ENCODE measurements at places on chromosomes 5 and 9.
A peak's percentile ranks its signal among the peaks of the same experiment; 100 is the strongest.

GRCh38 chr9:115209601-115210306, 91.8 kb upstream of the TNC start:
- DNase-seq, result no peak

GRCh38 chr5:98917433-98917832, 11.4 kb downstream of the CHD1 start:
- no peak for DNase-seq

DNA sequence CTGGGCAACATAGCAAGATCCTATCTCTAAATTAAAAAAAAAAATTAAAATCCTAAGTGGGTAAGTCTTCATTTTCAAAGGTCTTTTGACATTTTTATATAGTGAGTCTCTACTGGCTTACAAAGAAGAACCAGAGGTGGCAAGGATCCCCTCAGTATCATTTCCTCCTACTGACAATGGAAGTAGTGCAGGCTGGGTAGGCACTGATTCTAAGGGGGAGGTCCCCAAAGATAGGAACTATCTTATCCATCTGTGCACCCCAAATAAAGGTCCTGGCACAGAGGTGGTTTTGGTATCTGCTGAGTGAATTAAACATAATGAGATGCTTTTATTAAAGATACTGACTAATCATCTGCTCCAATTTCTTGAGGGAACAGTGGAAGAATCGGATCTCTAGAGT, 4.2 kb downstream of the FAM193B start:
- no peak for DNase-seq

DNA sequence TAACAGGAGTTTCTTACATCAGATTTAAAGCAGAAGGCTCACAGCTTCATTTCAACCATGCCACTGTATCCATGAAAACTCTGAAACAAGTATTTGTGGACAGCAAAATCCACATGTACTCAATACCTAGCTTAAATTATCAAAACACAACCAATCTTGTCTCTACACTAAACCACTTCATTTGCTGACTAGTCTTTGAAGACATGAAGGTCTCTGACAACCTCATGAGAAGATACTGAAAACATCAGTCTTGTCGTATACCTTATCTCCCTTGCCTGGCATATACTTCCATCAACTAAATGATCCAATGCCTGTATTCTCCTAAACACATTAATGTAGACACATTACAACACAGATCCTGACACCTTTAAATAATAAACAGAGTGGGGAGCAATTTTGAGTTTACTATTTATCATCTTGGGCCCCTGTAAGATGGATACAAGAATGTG, 2.9 kb downstream of the RPS23 start:
- peak; percentile 10 for DNase-seq

- DNase-seq, result no peak
These were observed 148.3 kb upstream of the RUSC2 start for GRCh38 chr9:35341585-35341984.

- no peak for DNase-seq
These were observed 64.4 kb upstream of the ANGPTL2 start for GRCh38 chr9:127186806-127187205.

DNA sequence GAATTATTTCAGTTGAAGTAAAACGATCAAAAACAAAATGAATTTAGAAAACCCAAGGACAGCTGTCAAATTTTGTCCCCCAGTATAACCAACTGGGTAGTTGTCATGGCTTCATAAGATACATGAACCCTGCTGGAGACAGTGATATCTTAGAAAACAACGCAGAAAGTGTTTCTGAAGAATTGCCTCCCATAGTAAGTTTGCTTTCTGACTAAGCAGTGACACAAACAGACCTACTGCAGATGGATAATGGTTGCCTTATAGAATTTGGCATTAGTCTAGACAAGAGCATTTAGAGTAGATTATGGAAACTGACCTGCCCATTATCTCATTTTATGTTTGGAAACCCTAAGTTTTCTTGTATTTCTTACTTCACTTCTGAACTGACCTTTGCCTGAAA, 187.7 kb upstream of the KCNN2 start:
- DNase-seq, result no peak

DNA sequence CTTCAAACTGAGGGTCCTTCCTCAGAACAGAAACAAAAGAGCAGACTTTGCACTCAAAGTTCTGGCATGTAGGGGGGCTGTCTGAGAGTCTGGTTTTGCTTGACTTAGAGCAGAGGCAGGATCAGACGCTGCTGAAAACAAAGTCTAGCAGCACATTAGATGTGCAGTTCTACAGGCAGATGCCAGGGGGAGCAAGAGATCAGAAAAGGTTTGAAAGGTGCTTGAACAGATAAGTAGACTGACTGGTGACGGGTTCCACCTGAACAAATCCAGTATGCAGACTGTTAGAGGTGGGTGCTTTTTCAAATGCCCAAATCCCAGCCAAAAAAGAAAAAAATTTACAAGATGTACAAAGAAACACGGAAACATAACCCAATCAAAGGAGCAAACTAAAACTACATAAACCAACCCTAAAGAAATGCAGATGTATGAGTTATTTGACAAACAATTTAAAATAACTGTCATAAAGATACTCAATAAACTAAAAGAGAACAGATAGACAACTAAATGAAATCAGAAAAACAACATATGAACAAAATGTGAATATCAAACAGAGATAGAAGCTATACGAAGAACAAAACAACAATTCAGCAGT, 194.7 kb upstream of the FREM1 start:
- peak; percentile 53 for DNase-seq

- DNase-seq, result no peak
These were observed 70.0 kb downstream of the MPDZ start for GRCh38 chr9:13209498-13209897.

DNA sequence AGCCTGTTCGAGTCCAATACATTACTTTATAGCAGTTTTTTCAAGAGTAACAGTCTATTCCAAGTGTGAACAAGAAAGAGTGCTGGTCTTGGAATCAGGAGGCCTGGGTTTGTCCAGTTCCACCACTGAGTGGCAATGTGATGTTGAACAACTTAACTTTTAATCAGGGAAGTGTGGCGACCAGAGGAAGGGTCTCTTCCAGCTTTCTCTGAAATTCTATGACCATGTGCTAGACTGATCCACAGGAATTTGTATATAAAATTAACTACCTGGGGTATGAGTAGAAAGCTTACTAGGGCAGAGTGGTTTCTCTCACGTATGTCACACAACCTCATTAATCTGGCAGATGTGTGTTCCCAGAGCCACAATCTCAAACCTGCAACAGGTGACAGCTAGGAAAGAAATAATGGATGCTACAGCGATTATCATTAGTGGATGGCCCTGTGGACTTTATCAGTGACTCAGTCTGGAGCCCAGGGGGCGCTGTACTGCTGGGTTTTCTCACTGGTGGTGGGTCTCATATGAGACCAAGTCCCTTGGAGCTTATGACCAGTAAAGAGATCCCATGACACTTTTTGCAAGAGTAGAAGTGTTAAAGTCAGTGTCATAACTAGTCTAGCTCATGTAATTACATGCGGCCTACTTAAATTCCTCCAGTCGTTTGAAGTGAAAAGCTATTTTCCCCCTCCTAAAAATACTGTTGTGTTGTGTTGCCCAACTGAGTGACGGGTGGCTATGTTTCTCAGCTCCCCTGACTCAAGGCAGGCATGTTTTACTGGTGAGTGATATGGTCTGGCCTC, 116.5 kb downstream of the GDNF start:
- peak; percentile 52 for DNase-seq

GRCh38 chr9:37157726-37158377, 37.5 kb downstream of the ZCCHC7 start:
- DNase-seq, result no peak

GRCh38 chr5:131505237-131505908, 129.7 kb downstream of the RAPGEF6 start:
- no peak for DNase-seq

GRCh38 chr9:121999556-121999955, 93.6 kb downstream of the TTLL11 start:
- DNase-seq, result no peak

DNA sequence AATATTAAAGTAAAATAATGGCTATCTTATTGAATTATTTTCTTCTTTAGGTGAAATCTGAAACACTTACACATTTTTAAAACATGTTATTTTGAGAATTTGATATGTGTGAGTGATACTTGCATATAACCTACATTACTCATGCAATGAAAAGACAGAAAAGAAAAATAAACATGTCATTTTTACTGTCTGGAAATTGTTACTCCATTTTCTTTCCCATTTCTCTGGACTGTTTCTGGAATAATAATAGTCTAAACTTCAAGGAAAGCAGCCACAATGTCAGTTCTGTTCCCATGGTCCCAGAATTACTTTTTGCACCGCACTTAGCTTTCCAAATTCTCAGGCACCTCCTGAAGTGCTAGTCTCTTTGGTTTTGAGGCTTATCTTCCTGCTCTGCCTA, 145.5 kb downstream of the PRR16 start:
- no peak for DNase-seq

GRCh38 chr9:104686081-104686480, 8.2 kb upstream of the OR13D1 start:
- no peak for DNase-seq

GRCh38 chr5:10111571-10111970, 138.1 kb downstream of the ATPSCKMT start:
- DNase-seq, result peak; percentile 14

GRCh38 chr5:72465601-72466563, 41.3 kb downstream of the ZNF366 start:
- DNase-seq, result no peak

GRCh38 chr5:170986598-170986997, 124.8 kb downstream of the RANBP17 start:
- peak; percentile 17 for DNase-seq

- DNase-seq, result peak; percentile 14
These were observed 57.3 kb downstream of the CYFIP2 start for GRCh38 chr5:157323107-157323706.

- no peak for DNase-seq
These were observed 216.3 kb downstream of the ESM1 start for GRCh38 chr5:54769072-54769471.

GRCh38 chr5:110333384-110333783, 393.1 kb downstream of the TMEM232 start:
- DNase-seq, result no peak

- DNase-seq, result no peak
These were observed 29.2 kb upstream of the PANK3 start for GRCh38 chr5:168608386-168608785.

- DNase-seq, result no peak
These were observed 10.2 kb downstream of the GLIS3 start for GRCh38 chr9:4289411-4290326.

GRCh38 chr5:16654647-16655334, 38.0 kb upstream of the RETREG1 start:
- no peak for DNase-seq

DNA sequence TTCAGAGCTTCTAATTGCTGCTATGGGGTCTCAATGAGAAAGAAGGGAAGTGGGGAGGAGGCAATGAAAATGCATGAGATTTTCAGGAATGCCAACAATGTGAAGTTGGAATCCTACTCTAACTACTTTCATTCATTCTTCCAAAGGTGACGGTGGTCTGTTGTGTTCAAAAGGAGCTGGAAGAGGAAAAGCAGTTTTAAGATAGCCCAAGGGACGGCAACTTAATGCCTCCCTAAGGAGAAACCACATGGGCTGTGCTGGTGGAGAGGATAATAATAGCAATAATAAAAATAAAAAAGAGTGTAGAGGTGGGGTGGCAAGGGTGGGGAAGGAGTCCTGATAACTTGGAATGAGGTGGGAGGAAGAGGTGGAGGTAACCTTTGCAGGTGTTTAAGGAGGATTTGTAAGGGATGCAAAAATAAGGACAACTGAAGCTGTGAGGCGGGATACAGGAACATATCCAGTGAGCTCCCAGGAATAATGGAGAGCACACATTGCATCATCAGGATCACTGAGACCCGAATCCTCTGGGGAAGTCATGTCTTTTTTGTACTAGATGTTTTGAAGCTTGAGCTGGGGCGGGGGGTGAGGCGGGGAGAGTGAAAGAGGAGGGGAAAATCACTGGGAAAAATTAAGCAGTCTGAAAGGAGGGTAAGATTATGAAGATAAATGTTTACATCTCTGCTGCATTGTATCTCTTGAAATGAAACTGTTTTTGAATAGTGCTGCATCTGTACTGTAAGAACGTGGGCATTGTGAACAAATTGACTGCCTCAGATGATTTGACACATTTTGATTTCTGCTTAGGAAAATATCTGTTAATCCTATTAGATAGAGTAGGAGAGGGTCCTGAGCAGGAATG, 120.1 kb upstream of the TMEM161B start:
- DNase-seq, result no peak

- DNase-seq, result no peak
These were observed 52.1 kb upstream of the FREM1 start for GRCh38 chr9:14962193-14962882.

DNA sequence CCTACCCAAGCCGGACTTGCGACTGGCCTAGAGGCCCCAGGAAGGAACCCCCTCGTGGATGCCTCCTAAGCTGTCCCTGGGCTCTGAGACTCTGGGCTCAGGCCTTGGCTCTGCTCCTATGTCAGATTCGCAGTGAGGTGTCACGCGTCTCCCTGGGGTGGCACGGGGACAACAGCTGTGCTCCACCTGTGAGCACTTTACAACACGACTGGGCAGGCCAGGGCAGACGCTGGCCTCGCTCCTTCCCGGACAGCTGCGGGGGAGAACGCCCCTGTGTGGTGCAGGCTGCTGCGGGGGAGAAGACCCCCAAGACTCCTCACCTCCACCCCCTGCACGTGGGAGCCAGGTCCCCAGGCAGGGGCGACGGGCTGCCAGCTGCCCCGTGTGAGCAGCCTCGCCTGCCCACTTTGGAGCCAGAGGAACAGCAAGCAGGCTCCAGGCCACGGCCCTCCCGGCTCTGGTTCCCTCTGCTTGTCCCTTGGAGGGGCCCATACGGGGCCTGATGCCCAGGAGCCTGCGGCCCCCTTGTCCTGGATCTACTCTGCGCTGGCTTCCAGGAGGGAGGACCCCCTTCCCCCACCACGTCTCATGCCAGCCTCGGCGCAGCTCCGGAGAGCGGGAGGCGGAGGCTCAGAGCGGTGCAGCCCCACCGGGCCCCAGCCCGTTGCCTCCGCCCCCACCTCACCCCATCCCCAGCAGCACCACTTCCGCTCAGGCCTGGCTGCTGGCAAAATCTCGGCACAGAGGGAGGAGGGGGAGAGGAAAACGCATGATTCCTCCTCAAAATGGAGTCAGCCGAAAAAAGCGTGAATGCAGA, 36.0 kb downstream of the SARDH start:
- DNase-seq, result no peak

DNA sequence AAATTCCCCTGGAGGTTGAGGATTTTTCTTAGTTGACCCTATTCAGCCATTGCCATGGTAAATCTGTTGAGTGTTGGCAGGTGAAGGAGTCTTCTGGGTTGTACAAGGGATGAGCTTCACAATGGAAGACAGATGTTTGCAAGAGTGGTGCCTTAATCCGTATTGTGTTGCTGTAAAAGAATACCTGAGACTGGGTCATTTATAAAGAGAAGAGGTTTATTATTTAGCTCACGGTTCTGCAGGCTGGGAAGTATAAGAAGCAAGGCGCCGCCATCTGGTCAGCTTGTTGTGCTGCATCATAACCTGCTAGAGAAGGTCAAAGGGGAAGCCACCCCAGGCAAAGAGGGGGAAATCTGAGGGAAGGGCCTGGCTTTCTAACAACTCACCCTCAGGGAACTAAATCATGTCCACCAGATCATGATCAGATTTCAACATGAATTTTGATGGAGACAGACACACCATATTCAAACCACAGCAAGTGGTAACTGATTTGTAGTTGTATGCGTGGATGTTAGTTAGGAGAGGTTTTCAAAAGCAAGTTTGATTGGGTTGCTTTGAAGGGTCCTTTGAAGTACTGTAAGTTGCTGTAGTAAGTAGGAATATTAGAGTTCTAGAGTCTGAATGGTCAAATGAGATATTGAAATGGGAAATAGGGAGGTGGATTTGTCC, 2.5 kb downstream of the TNPO1 start:
- peak; percentile 74 for DNase-seq

- no peak for DNase-seq
These were observed 92.0 kb upstream of the DNAH5 start for GRCh38 chr5:14036514-14036913.

Measured in erythroblast (primary cell).